GM10248 (cell line): ENCODE measurements at places on chromosomes 1 and 21.
A peak's percentile ranks its signal among the peaks of the same experiment; 100 is the strongest.

DNA sequence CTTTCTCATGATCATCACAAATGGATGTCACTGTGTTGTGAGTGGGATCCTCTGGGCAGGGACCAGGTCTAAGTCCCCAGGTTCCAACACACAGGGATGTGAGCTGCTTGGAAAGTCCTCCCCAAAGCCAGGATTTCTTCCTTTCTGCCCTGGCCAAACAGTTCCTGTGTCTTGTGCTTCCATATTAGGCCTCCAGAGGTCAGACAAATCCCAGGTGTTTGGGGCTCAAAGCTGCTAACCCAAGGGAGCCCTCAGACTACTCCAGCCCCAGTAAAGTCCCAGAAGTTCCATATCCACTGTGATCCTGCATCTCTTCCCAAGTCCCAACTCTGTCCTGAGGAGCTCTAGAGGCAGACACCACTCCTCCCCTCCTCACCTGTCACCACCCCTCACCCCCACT, 27.7 kb upstream of the MAGOH start:
- DNase-seq, result no peak

GRCh38 chr1:177600936-177601335, 368.9 kb downstream of the SEC16B start:
- no peak for DNase-seq

- DNase-seq, result no peak
These were observed 30.6 kb downstream of the DNM3 start for GRCh38 chr1:171871848-171872247.

DNA sequence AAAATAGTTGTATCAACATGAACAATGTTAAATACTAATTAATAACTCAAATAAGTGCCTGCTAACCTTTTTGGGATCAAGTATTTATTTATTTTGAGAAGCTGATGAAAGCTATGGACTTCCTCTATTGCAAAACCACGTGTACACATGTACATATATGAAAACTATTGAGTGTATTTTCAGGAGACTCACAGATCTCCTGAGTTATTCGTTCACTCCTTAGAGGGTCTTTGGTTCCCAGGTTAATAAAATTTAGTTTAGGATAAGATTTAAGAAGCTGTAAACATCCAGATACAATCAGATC, 130.5 kb downstream of the DISC1 start:
- no peak for DNase-seq

GRCh38 chr1:183355797-183356196, 62.4 kb downstream of the NMNAT2 start:
- DNase-seq, result no peak

- no peak for DNase-seq
These were observed 66.6 kb downstream of the UBIAD1 start for GRCh38 chr1:11339346-11340232.

- no peak for DNase-seq
These were observed 72.3 kb downstream of the TRIM11 start for GRCh38 chr1:228334226-228334935.

- no peak for DNase-seq
These were observed 2.1 kb downstream of the MEGF6 start for GRCh38 chr1:3609016-3609768.

DNA sequence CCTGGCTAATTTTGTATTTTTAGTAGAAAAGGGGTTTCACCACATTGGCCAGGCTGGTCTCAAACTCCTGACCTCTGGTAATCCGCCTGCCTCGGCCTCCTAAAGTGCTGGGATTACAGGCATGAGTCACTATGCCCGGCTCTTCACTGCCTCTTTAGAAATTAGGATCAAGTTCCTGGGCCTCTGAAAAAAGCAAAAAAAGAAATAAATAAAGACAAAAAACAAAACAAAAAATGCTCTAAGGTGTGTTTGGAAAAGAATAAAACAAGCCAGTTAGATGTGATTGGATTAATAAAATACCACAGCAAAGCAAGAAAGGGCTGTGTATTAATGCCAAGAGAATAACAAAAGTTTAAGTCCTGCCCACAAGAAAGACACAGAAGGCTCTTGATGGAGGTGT, 4.2 kb upstream of the ABCB10 start:
- DNase-seq, result no peak

DNA sequence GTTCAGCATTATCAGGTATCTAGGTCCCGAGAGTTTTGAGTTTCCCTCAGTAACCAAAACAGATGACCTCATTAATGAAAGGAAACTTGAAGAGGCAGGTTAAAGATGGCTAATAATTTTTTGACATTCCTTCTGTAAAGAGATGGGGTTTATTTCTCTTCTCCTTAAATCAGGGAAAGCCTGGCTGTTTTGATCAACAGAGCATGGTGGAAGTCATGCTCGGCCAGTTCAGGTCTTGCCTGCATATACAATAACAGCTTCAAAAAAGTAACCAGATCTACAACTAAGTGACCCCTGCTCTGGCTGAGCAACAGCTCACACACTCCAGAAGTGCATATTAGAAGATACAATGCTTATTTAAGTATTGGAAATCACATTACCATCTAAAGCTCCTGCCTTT, 36.6 kb upstream of the POU2F1 start:
- no peak for DNase-seq

- peak; percentile 64 for DNase-seq
These were observed 15.4 kb upstream of the CD2 start for GRCh38 chr1:116738673-116739370.

DNA sequence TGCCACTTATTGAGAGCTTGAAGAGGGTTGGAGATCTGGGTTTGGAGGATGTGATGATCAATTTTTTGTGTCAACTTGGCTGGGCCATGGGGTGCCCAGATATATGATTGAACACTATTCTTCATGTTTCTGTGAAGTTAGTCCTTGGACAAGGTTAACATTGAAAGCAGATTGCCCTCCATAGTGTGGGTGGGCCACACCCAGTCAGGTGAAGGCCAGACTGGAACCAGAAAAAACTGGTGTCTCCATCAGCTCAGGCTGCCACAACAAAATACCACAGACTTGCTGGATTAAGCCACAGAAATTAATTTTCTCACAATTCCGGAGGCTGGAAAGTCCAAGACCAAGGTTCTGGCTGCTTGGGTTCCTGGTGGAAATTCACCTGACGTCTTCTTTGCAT, 7.5 kb downstream of the CLDN14 start:
- DNase-seq, result no peak

GRCh38 chr1:35407743-35408142, 139.2 kb downstream of the ZMYM4 start:
- no peak for DNase-seq

DNA sequence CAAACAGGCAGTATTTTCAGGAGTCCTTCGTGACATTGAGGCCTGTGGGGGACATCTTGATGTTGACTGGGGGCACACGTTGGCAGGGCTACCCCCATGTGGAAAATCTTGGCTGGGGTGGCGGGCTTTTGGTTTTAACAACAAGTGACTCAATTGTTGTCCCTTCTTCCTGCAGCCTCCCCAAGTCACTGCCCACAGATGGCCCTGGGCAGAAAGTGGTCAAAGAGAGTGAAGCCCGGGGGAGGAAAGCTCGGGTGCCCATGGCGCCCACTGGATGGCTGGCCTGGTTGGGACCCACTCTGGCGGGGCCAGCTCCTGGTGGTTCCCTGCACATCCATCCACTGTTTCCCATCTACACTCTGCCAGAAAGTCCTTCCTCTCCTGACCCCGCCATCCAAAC, 24.6 kb upstream of the ZNF648 start:
- no peak for DNase-seq

GRCh38 chr1:99645203-99645602, 710 bp upstream of the PALMD start:
- no peak for DNase-seq

DNA sequence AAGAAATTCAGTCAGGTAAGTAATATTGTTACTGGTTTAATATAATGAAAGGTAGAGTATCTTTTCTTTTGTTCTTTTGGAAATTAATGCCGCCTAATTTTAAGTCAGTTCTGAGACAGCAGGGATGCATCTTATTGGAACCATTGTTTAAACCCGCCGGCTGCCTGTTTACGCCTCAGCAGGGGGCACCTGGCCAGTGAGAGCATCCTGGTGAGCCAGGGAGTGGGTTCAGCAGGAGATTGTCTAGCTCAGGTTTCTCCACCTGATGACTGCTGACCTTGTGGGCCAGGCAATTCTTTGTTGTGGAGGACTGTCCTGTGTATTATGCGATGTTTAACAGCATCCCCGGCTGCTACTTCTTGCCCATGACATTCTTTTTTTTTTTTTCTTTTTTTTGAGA, 30.2 kb downstream of the CHAF1B start:
- DNase-seq, result no peak

- DNase-seq, result no peak
These were observed 156.8 kb downstream of the FOXD2 start for GRCh38 chr1:47594627-47595026.

- DNase-seq, result no peak
These were observed 27.9 kb downstream of the ANGEL2 start for GRCh38 chr1:212987702-212988322.

DNA sequence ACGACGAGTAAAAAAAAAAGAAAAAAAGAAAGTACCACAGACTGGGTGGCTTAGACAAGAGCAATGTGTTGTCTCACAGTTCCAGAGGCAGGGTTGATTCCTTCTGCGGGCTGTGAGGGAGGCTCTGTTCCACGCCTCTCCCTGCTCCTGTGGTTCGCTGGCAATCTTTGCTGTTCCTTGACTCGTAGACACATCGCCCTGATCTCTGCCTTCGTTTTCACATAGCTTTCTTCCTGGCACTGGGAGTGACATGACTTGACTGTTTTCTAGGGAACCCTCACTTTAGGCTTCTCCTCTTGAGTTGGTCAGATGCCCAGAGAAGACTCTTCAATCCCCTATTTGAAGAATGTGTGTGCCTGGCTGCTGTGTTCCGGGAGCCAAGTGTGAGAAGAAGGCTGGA, 133.6 kb downstream of the TM2D1 start:
- DNase-seq, result no peak

DNA sequence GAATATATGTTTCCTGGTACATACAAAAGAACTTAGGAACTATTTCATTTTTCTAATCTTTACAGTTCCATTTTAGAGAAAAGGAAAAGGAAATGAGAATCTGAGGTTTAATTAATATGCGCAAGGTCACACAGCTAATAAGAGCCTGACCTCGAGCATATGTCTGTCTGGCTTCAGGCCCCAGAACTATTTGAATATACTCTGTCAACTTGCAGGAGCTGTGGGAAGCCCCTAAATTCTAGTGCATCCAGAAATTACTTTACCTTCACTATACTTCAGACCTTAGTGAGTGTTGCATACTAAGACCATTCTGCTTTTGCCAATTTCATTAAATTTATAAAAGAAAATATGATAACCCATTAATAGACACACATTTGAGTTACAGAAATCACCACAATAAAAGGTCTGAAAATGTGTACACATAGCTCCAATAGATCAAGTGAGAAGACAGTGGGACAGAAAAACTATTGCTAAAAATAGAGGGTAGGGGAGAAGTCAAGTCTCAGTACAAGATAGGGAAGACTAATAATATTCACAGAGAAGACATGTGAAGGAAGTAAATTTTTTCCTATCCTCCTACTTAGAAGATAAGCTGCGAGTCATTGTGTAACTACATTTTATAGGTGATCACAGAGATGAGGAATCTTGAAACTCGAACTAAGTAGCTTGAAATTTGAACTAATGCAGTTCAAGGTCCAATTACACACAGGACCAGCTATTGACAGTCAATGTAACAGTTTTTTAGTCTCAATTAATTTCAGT, 3.8 kb downstream of the RGS13 start:
- DNase-seq, result peak; percentile 12

- DNase-seq, result no peak
These were observed 31.0 kb downstream of the NUCKS1 start for GRCh38 chr1:205719015-205719414.

DNA sequence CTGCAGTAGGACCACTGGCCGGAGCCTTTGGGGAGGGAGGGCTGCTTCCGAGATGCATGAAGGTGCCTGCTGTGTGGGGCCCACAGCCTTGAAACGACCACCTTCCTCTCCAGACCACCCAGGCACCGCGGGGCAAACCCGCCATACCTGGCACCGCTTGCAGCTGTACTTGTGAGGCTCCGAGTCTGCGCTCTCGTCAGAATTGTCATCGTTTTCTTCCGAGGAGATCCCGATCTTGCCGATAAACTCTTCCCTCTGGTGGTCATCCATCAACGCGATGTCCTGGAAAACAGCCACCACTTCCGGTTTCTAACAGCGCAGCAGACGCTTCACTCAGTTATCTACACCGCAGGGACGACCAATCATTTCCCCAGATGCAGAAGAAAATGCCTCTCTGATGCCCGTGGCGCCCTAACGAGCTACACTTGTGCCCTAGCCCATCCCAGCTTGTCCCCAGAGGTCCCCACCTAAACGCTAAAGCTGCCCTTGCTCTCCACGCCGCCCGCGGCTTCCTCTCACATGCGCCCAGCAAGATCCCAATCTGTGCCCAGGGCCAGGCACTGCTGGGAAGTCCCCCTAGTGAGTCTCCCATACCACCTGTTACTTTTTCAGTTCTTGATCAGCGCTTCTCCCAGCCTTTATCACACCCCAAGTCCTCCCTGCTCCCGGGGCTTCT, 55.0 kb upstream of the RIPK4 start:
- no peak for DNase-seq

DNA sequence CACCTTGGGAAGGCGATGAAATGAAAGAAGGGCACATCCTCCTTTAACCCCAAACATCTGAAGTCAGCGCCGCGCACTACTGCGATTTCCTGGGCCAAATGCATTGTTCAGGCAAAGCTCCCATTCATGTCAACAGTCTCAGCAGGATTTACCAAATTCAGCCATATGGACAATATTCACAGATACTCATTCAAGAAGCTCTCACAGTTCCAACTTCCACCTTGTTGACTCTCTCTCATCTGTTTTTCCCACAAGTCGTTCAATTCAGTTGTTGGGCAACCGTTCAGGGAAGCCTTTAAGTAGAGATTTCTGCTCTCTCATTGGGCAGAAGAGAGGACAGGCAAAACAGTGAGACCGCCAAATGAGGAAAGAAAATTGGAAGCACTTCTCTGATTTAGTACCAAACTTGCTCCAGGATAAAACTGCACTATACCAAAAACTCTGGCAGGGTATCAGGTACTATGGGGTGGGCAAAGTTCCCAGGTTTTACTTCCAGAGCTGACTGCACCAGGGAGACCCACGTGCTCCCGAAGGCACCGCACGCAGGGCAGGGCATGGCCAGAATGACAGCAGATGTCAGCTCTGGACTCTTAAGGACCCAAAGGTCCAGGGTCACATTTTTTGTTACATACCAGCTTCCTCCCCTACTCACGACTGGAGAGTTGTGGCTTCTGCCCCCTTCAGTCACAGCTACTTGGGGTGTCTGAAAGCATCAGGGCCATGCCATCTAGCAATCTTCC, 668.8 kb downstream of the KIF26B start:
- no peak for DNase-seq

DNA sequence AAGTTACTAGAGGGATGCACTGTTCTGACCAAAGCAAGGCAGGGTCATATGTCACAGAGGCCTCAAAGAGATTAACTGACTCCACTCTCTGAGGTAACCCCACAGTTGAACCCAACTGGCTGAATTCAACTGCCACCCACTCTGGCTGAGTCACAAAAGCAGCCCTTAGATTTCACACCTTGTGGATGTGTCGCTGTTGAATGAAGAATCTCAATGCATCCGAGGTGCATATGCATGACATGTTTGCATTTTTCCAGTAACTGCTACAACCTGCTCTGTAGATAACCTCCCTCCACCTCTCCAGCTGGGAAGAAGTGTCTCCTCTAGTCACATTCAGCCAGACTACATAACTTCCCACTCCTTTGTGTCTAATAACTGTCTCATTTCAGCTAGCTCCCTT, 27.9 kb upstream of the KIF21B start:
- no peak for DNase-seq

- no peak for DNase-seq
These were observed 50.0 kb downstream of the MRPL37 start for GRCh38 chr1:54249819-54250435.
